Cardiac ventricle fibroblast (primary cell): ENCODE measurements at places on chromosomes 4 and X. TPM values are rescaled to one million over a fixed set of nuclear protein-coding genes. Genes with fewer than 3 reads are reported as not detected.

NHSL2 gene
- total RNA-seq, result 1.8 and 3.2 TPM in 2 replicates

TMPRSS11D gene
- not detected in 2 replicates for total RNA-seq

FAM47A gene
- not detected in 2 replicates for total RNA-seq

SERTM2 gene
- total RNA-seq, result not detected in 2 replicates

AKAP14 gene
- not detected in 2 replicates for total RNA-seq

SLC4A4 gene
- 0.54 and 0.56 TPM in 2 replicates for total RNA-seq

HTR2C gene
- total RNA-seq, result not detected in 2 replicates

CSN1S1 gene
- not detected in 2 replicates for total RNA-seq
